Stimulated activated naive CD4-positive, alpha-beta T cell treated with Interleukin-2 at 50 U/mL for 16 hours (primary cell): ENCODE measurements at places on chromosomes 7 and 10.

GRCh38 chr7:33422825-33423645 is 293.7 kb downstream of the BBS9 start:
- no peak for DNase-seq

GRCh38 chr10:128337860-128338378 is 211.7 kb upstream of the MKI67 start:
- no peak for DNase-seq

DNA sequence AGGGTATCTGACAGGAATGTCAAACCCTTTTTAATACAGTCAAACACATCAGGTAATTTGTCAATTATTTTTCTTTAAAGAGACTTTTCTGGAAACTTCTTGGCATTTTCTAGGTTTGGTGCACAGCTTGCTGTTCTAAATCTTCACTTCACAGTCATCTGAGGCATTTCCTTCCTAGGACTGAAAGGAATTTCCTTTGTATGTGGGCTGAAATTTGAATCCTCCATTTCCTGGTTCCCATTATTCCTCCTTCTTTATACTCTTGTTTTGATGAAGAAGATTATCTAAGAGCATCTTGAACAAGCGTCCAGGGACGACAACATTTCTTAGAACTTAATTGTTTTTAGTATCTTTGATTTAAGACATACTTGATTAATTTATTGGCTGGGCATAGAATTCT is 24.9 kb downstream of the CALD1 start:
- no peak for DNase-seq

- no peak for DNase-seq
Observed at GRCh38 chr10:13827076-13827797, 240.5 kb downstream of the PRPF18 start.

DNA sequence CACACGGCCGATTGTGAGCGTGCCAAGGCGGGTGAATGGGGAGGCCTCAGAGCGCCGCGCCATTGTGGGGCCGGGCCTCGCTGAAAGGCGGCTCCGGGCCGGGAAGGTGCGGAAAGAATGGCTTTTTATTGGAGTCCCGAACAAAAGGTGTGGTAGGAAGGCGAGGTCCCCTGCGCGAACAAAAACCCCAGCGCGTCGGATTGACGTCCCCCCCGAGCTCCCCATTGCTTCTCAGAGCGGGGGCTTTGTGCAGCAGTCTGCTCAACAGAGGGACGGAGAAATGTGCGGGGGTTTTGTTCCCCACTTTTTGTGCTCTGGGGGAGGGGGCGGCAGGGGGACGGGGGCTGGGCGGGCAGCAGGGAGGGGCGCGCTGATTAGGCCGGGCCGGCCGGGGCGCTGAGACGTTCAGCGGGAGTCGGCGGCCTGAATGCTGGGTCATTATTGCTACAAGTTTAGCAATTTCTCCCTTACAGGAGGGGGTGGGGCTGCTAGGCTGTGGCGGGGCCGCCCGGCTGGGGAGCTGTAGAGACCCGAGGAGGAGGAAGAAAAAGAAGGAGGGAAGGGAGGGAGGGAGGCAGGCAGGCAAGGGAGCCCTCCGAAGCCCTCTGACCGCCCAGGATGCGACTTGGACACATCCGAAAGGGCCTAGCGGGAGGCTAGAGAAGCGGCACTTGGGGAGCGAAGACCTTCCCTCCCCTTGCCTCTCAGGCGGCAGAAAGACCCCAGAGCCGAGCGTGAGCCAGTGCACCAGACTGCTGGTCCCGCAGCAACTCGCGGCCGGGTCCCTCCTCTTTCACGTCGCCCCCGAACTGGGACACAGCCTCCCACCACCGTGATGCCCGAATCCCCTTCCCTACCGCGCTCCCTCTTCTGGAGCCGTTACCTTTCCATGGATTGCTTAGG is 4.6 kb downstream of the NKX2-3 start:
- DNase-seq, result no peak

- no peak for DNase-seq
Observed at GRCh38 chr10:125263551-125263950, 103.2 kb upstream of the CTBP2 start.

GRCh38 chr7:149022756-149023360 is 5.4 kb downstream of the PDIA4 start:
- DNase-seq, result no peak

GRCh38 chr10:30858499-30858898 is 173.2 kb downstream of the ZNF438 start:
- DNase-seq, result no peak

DNA sequence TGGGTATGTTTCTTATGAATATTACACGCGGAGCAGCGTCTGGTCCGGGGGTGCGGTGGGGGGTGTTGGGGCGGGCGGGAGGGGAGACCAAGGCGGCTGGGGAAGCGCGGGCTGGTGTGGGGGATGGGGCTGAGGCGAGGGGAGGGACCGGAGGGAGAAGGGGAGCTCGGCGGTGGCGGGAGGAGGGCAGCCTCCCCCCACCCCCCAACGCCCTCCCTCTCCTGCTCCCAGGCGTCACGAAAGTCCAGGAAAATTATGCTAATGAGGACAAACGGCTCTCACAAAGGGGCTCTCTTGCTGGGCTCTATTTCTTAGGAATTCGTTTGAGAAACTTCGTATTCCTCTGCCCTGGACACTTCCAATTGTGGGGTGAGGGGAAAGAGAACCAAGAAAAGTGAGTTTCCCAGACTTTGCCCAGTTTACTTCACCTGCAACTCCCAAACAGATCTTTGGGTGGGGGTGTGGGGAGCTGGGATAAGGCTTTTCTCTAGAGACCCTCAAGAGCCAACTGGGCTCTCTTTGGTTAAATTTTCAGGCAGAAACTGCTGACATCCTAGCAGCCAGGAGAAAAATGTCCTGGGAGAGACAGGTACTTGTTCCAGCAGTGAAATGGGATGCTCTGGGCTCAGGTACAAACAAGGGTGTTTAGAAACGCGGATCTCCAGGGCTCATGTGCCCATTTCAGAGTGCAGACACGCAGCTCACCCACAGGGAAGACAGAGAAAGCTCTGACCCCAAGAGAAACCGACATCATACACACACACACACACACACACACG is 11.7 kb upstream of the HOXA2 start:
- DNase-seq, result no peak

GRCh38 chr7:152025937-152026890 is 740 bp downstream of the GALNT11 start:
- DNase-seq, result no peak

- DNase-seq, result no peak
Observed at GRCh38 chr10:78502210-78502936, 468.7 kb downstream of the RPS24 start.

GRCh38 chr10:85464336-85464735 is 902.3 kb downstream of the GRID1 start:
- no peak for DNase-seq

GRCh38 chr7:3955751-3956696 is 655.0 kb downstream of the SDK1 start:
- no peak for DNase-seq

DNA sequence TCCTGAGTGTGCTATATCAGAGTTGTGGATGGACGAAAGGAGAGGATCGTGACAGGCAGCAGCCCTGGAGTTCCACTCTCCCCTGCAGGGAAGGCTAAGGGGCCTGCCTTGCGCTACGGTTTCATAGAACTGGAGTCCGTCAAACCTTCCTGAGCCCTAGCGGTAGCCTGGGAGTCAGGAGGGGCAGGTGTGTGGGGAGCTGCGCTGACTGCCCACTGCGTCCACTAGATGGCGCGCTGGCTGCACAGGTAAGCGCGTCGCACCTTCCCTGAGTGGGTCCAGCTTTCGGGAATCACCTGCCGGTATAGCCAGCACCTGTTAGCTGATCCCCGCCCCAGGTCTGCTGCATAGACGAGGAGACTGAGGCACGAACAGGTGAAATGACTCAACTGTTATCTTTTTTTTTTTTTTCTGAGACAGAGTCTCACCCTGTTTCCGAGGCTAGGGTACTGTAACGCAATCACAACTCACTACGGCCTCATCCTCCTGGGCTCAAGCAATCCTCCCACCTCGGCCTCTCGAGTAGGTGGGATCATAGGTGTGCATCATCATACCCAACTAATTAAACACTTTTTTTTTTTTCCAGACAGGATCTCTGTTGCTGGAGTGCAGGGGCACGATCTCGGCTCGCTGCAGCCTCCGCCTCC is 20.2 kb upstream of the BAIAP2L1 start:
- DNase-seq, result peak; percentile 43

DNA sequence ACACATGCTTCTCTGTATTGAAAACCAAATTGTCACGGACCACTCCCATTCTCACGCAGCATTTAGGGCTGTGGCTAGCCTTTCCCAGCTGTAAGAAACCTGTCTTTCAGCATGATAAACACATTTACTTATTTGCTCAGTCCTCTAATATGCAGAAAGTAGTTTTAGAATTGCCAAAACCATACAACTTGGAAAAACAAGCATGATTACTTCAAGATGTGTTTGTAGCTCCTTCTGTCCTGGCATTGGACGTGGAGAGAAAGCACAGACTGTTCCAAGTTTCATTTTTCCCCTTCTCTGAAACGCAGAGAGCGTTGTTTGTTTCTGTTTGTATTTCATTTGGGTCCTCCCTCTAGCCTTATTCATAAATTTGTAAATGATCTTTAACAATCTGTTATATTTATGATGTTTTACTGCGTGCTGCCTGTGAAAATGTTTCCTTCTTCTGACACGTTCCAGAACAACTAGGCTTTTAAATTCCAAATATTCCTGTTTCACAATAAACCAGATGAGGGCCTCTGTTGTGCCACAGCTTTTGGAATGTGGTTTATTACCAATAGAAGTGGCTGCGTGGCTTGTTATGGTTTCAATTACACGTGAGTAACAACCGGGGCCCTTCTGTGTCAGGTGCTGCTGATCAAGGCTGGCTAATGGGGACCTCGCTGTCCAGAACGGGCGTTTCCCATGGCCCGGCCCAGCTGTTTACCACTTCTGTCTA is 26.1 kb downstream of the MNX1 start:
- DNase-seq, result no peak

- DNase-seq, result no peak
Observed at GRCh38 chr7:30091491-30091912, 43.3 kb upstream of the MTURN start.

DNA sequence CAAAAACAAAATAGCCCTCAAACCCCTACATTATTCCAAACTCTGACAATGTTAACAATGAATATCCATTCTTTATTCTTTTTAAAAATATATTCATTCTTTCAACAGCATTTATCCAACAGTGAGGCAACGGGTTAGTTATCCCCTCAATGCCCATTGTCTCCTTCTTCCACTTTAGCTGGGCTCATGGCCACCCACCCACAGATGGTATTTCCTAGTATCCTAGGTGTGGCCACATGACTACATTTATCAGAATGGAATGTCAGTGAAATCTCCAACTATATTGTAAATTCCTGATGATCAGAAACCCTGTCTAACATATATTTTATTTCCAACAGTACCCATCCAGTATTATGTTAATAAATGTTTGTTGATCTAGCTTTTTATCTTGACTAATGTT is 13.6 kb downstream of the HOXA1 start:
- DNase-seq, result no peak

DNA sequence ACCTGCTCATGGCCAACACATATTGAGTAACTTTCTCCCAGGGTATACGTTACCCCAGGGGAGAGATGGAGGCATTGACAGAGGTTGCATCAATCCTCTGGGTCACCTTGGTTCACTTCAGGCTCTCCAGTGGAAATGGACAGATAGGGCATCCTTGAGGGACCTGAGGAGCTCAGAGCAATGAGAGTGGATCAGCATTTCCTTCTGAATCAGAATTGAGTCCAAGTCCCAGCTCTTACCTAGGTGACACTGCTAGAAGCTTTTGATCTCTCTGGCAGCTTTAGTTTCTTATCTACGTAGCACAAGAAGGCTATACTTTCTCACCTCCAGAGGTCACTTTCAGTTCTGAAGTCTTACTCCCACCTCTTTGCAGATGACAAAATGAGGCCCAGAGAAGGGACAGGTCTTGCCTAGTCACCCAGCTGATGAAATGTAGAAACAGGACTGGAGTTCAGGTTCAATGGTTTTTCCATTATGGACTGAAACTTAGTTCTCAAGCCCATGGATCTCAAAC is 35.2 kb downstream of the PANK1 start:
- no peak for DNase-seq

DNA sequence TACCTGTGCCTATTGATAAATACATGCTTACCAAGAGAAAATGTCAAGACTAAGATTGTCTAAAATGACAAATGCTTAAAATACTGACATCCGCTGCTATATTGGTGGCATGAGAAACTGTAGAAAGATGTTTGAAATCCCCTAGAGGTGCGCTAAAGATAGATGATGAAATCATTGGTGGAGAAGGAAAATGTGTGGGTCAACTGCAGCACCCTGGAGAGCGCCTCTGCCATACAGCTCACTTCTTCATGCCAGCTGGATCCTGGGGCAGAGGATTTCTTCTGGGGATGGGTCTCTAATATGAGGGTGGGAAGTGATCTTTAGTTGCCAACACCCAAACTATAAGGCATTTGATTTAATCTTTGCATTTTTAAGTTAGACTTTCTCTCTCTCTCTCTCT is 680.4 kb upstream of the POM121L12 start:
- DNase-seq, result no peak

DNA sequence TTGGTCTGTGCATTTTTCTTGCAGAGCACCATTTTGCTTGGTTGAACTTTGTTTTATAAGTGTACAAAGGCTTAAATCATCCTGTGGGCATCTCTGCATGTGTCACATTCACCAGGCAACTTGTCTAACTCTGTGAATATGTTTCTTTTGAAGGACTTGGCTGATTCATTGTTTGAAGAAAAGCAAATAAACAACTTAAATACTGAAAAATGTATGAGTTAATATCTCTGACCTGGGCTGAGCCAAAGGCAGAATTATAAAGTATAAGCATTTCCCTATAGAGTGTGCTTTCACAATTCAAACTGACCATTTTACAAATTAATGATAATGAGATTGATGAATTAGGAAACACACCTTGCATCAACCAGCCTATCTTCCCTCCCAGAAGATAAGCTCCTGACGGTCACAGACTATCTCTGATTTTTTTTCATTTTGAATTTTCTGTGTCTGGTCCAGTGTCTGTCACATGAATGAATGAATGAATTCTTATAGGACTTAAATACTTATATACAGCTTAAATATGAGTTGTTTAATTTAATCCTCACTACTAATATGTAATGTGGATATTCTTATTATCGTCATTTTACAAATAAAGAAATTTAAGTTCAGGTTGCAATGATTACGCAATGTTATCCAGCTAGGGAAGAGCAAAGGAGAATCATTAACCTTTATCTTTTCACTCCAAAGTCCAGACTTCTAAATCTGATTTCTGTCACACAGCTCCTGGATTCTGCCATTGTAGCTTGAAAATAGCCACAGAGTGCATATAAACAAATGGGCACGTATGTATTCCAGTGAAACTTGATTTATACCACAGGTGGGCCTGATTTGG is 182.0 kb upstream of the PHYHIPL start:
- no peak for DNase-seq

DNA sequence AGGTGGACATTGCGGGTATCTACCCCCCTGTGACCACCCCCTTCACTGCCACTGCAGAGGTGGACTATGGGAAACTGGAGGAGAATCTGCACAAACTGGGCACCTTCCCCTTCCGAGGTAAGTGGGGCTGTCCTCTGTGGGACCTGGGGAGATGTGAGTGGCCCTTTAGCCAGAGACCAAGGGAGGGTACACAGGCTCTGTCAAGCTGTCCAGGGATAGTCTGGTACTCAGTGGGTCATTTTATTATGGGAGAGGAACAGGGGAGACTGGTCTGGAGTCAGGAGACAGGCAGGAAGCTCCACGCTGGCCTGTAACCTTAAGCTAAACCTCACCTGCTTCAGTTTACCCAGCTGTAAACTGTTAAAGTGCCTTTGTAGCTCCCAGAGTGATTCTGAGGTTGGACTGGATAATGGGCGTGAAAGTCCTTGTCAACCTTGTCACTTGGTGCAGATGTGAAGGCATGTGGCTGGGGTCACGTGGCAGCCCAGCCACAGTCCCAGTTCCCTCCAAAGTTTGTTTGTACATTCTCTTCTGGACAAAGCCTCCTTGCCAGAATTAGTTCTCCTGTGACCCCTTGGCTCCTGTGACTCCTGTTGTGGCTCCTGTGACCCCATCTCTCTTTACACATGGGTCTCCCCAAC is 729 bp downstream of the HOGA1 start:
- no peak for DNase-seq
